ENCODE measurements at places on chromosomes 7 and 10. TPM values are rescaled to one million over a fixed set of nuclear protein-coding genes. Genes with fewer than 3 reads are reported as not detected.

- H3K36me3 ChIP-seq, result no peaks in the 10 kb centered on the region
- H3K4me1 ChIP-seq, result peaks cover 19% of the 10 kb centered on the region
- H3K27ac ChIP-seq, result no peak overlapping the region
- no peak overlapping the region for H3K4me3 ChIP-seq
- DNase-seq, result no peak
- peaks cover 37% of the 10 kb centered on the region for H3K27me3 ChIP-seq
Observed at GRCh38 chr10:49616421-49617101, 2.7 kb downstream of the CHAT start.

GRCh38 chr7:21916629-21917028, 29.1 kb downstream of the CDCA7L start:
- no peak overlapping the region for H3K27ac ChIP-seq
- H3K36me3 ChIP-seq, result peaks cover 11% of the 10 kb centered on the region
- no peak for DNase-seq
- no peak overlapping the region for H3K4me3 ChIP-seq

Gene NEUROG3
- not detected for total RNA-seq

Gene ZSCAN25
- total RNA-seq, result 23.8 TPM

- H3K4me3 ChIP-seq, result no peak overlapping the region
- DNase-seq, result no peak
- H3K4me1 ChIP-seq, result no peaks in the 10 kb centered on the region
- H3K27me3 ChIP-seq, result peaks cover 4% of the 10 kb centered on the region
Observed at GRCh38 chr10:77670817-77671443, 33.3 kb upstream of the KCNMA1 start.

GRCh38 chr10:72173619-72174296, 42.1 kb upstream of the ANAPC16 start:
- peaks cover 7% of the 10 kb centered on the region for H3K36me3 ChIP-seq
- no peak for DNase-seq
- no peaks in the 10 kb centered on the region for H3K27me3 ChIP-seq
- H3K27ac ChIP-seq, result no peak overlapping the region
- H3K4me3 ChIP-seq, result no peak overlapping the region
- peaks cover 2% of the 10 kb centered on the region for H3K4me1 ChIP-seq

Measured in endothelial cell (in vitro differentiated cells).